ENCODE measurements at places on chromosomes 5 and 9.

GRCh38 chr5:73282383-73282782 is 109.4 kb downstream of the TMEM174 start:
- no peak for DNase-seq

- DNase-seq, result no peak
These were observed 269.9 kb downstream of the NPR3 start for GRCh38 chr5:32981061-32981460.

DNA sequence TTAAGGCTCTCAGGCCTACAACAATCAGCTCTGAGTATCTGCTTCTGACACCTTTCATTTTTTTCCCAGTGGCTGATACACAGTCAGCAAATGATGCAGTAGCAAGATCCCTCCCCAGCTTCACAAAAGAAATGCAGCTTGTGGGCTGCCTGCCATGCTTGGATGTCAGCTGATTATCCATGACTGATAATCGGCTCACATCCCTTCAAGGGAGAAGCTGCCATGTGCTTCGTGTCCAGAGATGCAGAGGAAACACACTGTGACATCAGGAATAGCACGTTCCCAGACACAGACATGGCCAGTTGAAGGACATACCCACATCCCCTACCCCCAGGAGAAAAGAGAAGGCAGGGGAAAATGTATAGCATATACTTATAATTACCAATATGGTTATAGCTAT is 27.9 kb downstream of the TMEM215 start:
- DNase-seq, result no peak

DNA sequence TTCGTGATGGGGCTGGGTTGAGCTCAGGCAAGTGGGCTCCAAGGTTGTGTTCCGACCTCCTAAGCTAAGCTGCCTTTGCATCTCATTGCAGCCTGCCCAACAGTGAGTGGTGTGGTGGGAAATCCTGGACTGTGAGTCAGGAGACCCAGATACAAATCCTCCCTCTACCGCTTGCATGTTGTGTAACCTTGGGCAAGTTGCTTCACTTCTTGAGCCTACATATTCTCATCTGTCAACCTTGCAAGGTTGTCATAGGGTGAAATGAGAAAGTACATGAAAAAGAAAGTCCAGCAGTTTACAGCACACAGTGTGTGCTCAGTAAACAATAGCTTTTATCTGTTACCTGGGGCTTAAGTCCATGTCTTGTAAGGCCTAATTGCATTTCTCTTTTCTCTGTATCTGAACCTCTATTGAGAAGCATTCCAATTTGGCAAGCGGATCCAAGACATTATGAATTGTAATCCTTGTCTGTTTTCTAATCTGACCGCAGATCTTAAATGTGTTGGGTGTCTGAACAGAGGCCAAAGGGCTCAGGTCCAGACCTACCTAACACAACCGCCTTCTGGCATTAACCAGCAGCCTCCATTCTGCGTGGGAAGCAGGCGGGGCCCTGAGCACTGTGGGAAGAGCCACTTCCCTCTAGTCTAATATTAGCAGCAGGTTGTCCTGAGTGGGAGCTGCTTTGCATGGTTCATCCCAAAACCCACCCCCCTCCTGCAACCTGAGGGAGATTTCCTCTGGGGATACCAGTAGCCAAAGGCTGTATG is 1.8 kb upstream of the GALNT12 start:
- DNase-seq, result no peak

GRCh38 chr5:44361342-44362001 is 27.7 kb downstream of the FGF10 start:
- no peak for DNase-seq

GRCh38 chr5:149887622-149888183 is 56.9 kb downstream of the PDE6A start:
- DNase-seq, result no peak

- DNase-seq, result no peak
These were observed 53.8 kb downstream of the HCN1 start for GRCh38 chr5:45642370-45642769.

GRCh38 chr5:112434641-112435040 is 15.6 kb upstream of the EPB41L4A start:
- no peak for DNase-seq
